ENCODE measurements at places on chromosomes 2 and 18.

GRCh38 chr2:49807689-49808088 lies 653.4 kb upstream of the FSHR start:
- DNase-seq, result no peak

GRCh38 chr2:71640489-71640888 lies 187.1 kb downstream of the DYSF start:
- no peak for DNase-seq

GRCh38 chr2:177812713-177813396 lies 259.7 kb downstream of the PDE11A start:
- no peak for DNase-seq

DNA sequence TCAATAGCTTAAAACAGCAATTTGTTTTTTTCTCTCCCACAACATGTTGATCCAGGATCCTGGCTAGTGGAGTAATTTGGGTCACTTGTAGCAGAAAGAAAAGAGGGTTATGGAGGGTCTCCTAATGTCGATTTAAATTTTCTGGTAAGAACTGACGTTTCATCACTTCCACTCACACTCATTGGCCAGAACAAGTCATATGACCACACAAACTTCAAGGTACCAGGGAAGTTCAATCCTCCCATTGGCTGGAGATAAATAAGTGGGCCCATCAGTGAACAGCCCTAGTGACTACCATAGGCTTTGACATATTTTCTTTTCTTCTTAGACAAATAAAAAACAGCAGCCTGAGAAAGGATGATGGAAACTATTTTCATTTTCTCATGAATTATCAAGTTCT lies 8.3 kb upstream of the TMEM131 start:
- no peak for DNase-seq

DNA sequence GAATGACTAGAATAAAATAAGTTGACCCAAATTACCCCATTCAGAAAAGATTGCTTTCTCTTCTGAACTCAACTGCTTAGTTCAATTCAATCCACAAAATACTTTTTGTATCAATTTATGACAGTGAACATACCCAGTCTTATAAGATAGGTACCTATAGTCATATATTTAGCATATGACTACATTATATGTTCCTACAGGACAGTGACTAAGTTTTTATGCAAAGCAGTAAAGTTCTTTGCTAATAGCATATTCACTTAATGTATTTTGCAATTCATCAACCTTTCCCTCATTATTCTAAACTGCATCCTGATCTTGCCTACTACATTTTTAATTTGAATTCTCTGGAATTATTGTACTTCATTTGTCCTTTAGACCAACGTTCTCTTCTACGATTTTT lies 30.3 kb upstream of the C2orf15 start:
- no peak for DNase-seq

DNA sequence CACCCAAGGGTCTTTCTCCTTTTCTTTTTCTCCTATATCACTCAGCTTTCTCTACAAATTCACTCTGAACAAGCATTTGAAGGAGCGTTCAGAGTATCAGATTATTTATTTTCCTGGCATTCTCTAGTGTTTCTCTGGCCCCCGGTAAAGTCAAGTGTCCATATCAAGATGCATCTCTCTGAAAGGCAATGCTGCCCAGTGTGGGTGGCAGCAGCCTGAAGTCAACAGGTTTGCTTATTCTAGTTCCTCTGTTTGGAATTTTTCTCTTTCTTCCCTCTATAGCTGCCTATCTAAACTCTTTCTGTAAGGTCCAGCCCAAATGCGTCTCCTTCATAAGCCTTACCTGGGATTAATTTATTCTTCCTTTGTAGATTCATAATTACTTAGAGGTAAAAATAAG lies 526.2 kb upstream of the TNP1 start:
- no peak for DNase-seq

DNA sequence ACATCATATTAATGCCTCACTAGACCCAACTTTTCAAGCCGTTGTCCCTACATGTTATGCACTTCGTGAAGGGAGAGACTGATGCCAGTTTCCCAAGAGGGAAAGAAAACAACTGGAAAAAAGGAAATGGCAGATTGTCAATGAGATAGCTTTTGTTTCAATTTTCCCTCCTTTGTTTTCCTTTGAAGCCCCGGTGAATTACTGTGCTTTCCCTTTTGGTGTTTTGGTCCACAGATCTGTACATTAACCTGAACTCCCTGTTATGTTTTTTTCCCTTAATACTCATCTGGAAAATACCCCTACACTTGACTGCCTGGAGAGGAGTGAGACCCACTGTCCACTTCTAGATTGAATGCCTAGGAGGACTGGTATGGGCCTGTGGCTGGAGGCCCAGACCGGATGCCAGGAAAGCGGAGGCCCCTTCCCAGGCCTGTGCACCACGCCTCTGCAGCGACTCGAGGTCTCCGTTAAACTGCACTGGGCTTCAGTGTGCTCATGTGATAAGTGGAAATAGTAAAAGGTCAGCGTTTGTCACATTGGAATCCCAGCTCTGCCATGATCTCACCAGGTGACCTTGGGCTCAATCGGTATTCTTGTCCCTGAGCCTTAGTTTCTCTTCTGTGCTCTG lies 106.4 kb downstream of the GATA6 start:
- DNase-seq, result no peak

DNA sequence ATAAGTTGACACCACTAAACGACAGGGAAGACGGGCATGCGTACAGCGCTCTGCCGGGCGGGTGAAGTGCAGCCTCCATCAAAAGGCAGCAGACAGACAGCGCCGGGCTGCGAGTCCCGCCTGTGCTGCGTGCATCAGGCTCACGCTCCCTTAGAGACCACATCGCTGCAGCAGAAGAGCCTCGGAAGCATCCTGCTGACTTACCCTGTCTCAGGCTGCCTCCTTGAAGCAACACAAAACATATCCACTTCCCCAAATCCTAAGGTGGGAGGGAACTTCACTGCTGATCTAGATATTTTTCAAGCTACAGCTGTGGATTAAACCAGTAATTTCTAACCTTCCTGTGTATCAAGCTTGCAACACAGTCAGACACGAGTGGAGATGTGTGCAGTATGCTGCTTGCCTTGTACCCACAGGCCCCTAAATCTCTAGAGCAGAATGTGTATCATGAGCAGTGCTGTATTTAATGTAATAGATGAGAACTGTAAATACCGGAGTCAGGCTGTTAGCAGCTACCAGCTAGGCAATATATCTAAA lies 6.4 kb downstream of the MYT1L start:
- no peak for DNase-seq
